ENCODE measurements at places on chromosomes 16 and 17.

DNA sequence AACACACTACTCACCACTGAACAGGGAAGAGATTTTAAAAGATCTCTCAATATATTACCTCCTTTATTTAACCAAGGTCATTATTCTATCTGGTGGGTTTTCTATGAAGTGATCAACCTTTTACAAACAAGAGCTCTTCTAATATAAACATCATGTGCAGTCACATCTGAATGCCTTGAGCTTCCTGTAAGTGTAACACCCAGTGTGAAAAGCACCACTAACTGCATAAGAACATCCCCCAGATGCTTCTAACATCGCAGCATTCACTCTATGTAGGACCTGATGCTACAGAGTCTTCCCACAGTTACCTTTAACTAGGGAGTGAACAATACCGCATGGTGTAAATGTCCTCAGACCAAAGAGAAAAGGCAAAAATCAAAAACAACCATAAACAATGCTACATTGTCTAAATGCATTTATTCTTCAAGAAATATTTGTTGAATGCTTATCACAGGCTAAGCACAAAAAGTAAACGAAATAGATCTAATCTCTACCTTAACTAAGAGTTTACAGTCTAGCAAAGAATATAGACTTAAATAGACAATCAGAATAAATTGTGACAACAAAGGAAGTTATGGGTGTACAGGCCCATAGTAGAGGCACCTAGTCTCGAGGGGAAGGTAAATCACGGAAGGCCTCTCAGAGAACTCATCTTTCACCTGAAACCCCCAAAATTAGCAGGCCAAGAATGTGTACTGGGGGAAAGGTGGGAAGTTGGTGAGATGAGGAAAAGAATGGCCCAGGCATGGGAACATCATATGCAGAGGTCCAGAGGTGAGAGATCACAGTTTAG is 16.2 kb downstream of the SKAP1 start:
- DNase-seq, result no peak
- peaks cover 56% of the 10 kb centered on the region for H3K27me3 ChIP-seq
- no peaks in the 10 kb centered on the region for H3K4me1 ChIP-seq
- no peak overlapping the region for H3K27ac ChIP-seq
- no peak overlapping the region for H3K4me3 ChIP-seq
- no peaks in the 10 kb centered on the region for H3K36me3 ChIP-seq

DNA sequence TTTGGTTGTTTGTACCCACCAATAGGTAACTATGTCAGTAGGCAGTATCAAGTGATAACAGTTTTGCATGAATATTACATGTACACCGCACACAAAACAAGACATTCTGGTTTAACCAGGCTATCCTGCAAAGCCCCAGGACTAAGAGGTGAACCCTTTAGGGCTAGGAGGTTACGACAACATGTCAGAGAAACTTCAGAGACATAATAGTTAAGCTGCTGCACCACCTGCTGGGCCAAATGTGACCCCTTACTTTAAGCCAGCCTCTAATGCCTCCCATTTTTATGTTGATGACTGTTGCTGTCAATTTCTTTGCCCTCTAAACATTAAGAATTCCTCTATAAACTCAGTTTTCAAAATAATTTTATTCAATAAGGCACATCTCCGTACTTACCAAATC is 15.4 kb downstream of the SRP68 start:
- no peak overlapping the region for H3K4me3 ChIP-seq
- no peaks in the 10 kb centered on the region for H3K27me3 ChIP-seq
- DNase-seq, result peak; percentile 30
- H3K27ac ChIP-seq, result no peak overlapping the region
- H3K4me1 ChIP-seq, result no peaks in the 10 kb centered on the region

DNA sequence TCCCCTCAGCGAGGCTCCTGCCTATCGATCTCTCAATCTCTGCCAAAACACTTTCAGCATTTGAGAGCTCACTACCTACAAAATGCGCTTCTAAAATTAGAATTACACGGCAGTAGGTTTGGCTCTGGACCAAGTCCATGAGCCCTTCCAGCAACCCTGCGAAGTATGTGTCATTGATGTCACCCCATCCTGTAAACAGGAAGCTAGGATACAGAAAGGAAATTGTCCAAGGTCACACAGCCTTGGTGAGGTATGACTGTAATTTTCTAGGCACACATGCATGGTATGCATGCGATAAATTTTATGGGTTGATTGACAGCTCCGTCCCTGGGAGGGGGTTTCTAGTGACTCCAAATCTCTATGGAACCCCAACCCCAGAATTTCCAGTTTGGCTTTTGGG is 330.3 kb upstream of the CDH5 start:
- no peaks in the 10 kb centered on the region for H3K27me3 ChIP-seq
- DNase-seq, result peak; percentile 39
- H3K36me3 ChIP-seq, result no peaks in the 10 kb centered on the region
- H3K4me3 ChIP-seq, result no peak overlapping the region

DNA sequence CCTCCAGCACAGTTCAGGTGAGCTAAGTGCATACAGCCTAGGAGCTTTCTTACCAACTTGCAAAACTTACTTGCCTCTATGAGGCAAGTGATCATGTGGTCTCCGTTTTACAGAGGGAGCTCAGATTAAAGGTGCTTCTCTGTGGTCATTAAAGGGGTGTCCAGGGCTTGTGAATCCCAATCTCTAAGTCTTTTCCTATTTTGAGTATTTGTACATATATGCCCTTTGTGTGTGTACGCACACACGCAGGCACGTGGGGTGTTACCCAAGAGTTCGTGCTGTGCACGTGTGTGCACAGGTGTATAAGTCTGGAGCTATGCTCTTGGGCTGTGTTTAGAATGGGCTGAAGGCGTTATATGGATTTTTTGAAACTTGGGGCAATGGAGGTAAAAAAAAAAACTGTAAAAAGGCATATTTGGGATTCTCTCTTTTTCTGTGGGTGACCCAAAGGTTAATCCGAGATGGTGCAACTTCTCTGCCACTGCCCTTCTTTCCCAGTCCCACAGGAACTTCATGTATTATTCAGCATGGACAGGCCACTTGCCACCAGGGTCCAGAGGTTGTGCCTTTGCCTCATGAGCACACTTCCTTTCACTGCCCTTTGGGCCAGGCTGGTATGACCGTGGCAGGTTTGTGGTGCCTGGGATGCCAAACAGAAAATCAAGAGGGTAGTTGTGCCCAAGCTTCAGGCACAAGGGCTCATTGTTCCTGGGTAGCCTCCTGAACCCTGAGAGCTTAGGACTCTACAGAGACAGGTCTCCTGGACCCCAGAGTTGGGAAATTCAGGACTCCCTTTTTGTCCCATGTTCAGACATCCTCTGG is 1.5 kb downstream of the ABCC3 start:
- DNase-seq, result peak; percentile 63
- H3K4me1 ChIP-seq, result peaks cover 65% of the 10 kb centered on the region
- no peaks in the 10 kb centered on the region for H3K36me3 ChIP-seq
- H3K4me3 ChIP-seq, result peak overlapping the region; percentile 51
- H3K27ac ChIP-seq, result peak overlapping the region; percentile 88
- H3K27me3 ChIP-seq, result peaks cover 12% of the 10 kb centered on the region

- H3K4me1 ChIP-seq, result peaks cover 14% of the 10 kb centered on the region
- H3K36me3 ChIP-seq, result no peaks in the 10 kb centered on the region
- H3K4me3 ChIP-seq, result peak overlapping the region; percentile 0
- peak overlapping the region; percentile 83 for H3K27ac ChIP-seq
- DNase-seq, result no peak
These were observed 166.3 kb upstream of the FOXF1 start for GRCh38 chr16:86343796-86344585.
